Hair follicular keratinocyte (primary cell): ENCODE measurements at places on chromosomes 7 and 10. TPM values are rescaled to one million over a fixed set of nuclear protein-coding genes. Genes with fewer than 3 reads are reported as not detected.

The ATRNL1 gene
- not detected in 2 replicates for total RNA-seq

The GSTO2 gene
- 50.1 and 65.3 TPM in 2 replicates for total RNA-seq

The CPED1 gene
- 0.08 and 0.23 TPM in 2 replicates for total RNA-seq

The EPHB6 gene
- 0.08 TPM in 1 of 2 replicates, not detected in the other for total RNA-seq

The ZNF438 gene
- total RNA-seq: 1.6 and 4.1 TPM in 2 replicates

The GIMAP7 gene
- total RNA-seq: not detected in 2 replicates

The LBX1 gene
- total RNA-seq: not detected in 2 replicates

The MET gene
- 76.1 and 104 TPM in 2 replicates for total RNA-seq

The PRKAR2B gene
- total RNA-seq: not detected in 2 replicates

The GCK gene
- total RNA-seq: 0.34 TPM in 1 of 2 replicates, not detected in the other

The KDM7A gene
- 4.5 and 10.4 TPM in 2 replicates for total RNA-seq

The WDR86 gene
- total RNA-seq: 0.08 TPM in 2 replicates

The TACC2 gene
- 21.4 and 25.0 TPM in 2 replicates for total RNA-seq

The CXCL12 gene
- not detected in 2 replicates for total RNA-seq

The HABP2 gene
- total RNA-seq: not detected in 2 replicates

The CCDC172 gene
- not detected in 2 replicates for total RNA-seq

The GRM3 gene
- not detected in 2 replicates for total RNA-seq

The GJD4 gene
- not detected in 2 replicates for total RNA-seq

The CRTAC1 gene
- not detected in 2 replicates for total RNA-seq

The UBE2H gene
- 63.5 and 80.1 TPM in 2 replicates for total RNA-seq

The GNB2 gene
- 257 and 267 TPM in 2 replicates for total RNA-seq

The TCTN3 gene
- 30.2 and 34.5 TPM in 2 replicates for total RNA-seq

The CFTR gene
- total RNA-seq: not detected in 2 replicates

The OLAH gene
- total RNA-seq: 0.42 and 0.55 TPM in 2 replicates

The HECTD2 gene
- 2.8 and 4.3 TPM in 2 replicates for total RNA-seq

The PNLIPRP1 gene
- total RNA-seq: not detected in 2 replicates

The ANXA8L1 gene
- total RNA-seq: 196 and 272 TPM in 2 replicates

The KLF6 gene
- 40.5 and 65.8 TPM in 2 replicates for total RNA-seq

The EPO gene
- not detected in 2 replicates for total RNA-seq

The TAS2R4 gene
- 0.08 and 0.61 TPM in 2 replicates for total RNA-seq

The ATG9B gene
- 0.04 and 0.08 TPM in 2 replicates for total RNA-seq

The TMEM273 gene
- not detected in 2 replicates for total RNA-seq

The PTPN20 gene
- 3.8 and 6.2 TPM in 2 replicates for total RNA-seq

The SPDYE1 gene
- total RNA-seq: not detected in 2 replicates

The TMEM139 gene
- 7.1 and 8.9 TPM in 2 replicates for total RNA-seq

The GGCT gene
- total RNA-seq: 49.2 and 80.0 TPM in 2 replicates

The ASZ1 gene
- not detected in 2 replicates for total RNA-seq

The ZNF485 gene
- 2.4 and 4.7 TPM in 2 replicates for total RNA-seq

The RAB19 gene
- 0.15 TPM in 1 of 2 replicates, not detected in the other for total RNA-seq

The BET1 gene
- 22.1 and 30.8 TPM in 2 replicates for total RNA-seq
